Activated T-helper 2 cell treated with anti-CD3 and anti-CD28 coated beads, Interferon-gamma antibody, Interleukin-2, Interleukin-4, amounts not matched to agents 10 μg/mL and 5 μg/mL and 100 μg/mL, durations not matched to agents 14 hours and 24 hours and 36 hours (primary cell): ENCODE measurements at places on chromosomes 7 and 10. TPM values are rescaled to one million over a fixed set of nuclear protein-coding genes. Genes with fewer than 3 reads are reported as not detected.

Gene MALRD1
- total RNA-seq: not detected in 2 replicates

Gene CC2D2B
- 0.18 and 0.75 TPM in 2 replicates for total RNA-seq

DNA sequence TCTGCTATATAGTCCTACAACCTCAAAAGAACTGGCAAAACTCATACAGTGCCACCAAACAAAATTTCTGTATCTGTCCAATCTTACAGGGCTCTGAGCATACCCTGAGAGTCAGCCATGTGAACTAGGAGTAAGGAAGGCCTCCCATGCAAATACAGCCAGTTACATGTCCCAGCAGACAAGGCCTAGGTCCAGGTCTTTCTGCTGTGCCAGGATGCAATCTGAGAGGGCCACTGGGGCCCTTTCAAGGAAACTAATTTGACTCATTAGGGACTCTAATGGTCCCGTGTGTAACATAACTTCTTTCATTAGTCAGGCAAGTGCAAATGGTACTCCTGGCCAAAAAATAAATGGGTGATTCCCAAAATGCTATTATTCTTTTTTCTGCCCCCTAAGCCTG is 17.9 kb upstream of the HIBADH start:
- H3K4me3 ChIP-seq: no peak overlapping the region
- peaks cover 7% of the 10 kb centered on the region for H3K4me1 ChIP-seq
- DNase-seq: no peak
- no peaks in the 10 kb centered on the region for H3K36me3 ChIP-seq
- peaks cover 2% of the 10 kb centered on the region for H3K27me3 ChIP-seq
- H3K27ac ChIP-seq: no peak overlapping the region

DNA sequence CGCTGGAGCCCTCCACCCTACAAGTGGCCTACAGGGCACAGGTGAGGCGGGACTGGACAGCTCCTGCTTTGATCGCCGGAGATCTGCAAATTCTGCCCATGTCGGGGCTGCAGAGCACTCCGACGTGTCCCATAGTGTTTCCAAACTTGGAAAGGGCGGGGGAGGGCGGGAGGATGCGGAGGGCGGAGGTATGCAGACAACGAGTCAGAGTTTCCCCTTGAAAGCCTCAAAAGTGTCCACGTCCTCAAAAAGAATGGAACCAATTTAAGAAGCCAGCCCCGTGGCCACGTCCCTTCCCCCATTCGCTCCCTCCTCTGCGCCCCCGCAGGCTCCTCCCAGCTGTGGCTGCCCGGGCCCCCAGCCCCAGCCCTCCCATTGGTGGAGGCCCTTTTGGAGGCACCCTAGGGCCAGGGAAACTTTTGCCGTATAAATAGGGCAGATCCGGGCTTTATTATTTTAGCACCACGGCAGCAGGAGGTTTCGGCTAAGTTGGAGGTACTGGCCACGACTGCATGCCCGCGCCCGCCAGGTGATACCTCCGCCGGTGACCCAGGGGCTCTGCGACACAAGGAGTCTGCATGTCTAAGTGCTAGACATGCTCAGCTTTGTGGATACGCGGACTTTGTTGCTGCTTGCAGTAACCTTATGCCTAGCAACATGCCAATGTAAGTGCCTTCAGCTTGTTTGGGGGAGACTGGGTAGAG is at the start of gene COL1A2:
Gene COL1A2, plus strand, starts transcription at position 459 of the 704 bp plus-strand sequence. Its CDS starts 137 bp downstream, at position 596.
- peak; percentile 17 for DNase-seq
- no peaks in the 10 kb centered on the region for H3K36me3 ChIP-seq
- no peak within 1 kb of the TSS for H3K27ac ChIP-seq
- peak within 1 kb of the TSS; percentile 70 for H3K4me3 ChIP-seq

- DNase-seq: no peak
- H3K27ac ChIP-seq: no peak overlapping the region
- peaks cover 2% of the 10 kb centered on the region for H3K27me3 ChIP-seq
- no peaks in the 10 kb centered on the region for H3K4me1 ChIP-seq
- no peak overlapping the region for H3K4me3 ChIP-seq
- H3K36me3 ChIP-seq: no peaks in the 10 kb centered on the region
Observed at GRCh38 chr10:10819206-10819856, 198.3 kb upstream of the CELF2 start.

GRCh38 chr10:22723783-22724182 is 9.4 kb upstream of the PIP4K2A start:
- H3K36me3 ChIP-seq: no peaks in the 10 kb centered on the region
- no peak overlapping the region for H3K27ac ChIP-seq
- no peak overlapping the region for H3K4me3 ChIP-seq
- no peak for DNase-seq
- H3K4me1 ChIP-seq: peaks cover 2% of the 10 kb centered on the region

DNA sequence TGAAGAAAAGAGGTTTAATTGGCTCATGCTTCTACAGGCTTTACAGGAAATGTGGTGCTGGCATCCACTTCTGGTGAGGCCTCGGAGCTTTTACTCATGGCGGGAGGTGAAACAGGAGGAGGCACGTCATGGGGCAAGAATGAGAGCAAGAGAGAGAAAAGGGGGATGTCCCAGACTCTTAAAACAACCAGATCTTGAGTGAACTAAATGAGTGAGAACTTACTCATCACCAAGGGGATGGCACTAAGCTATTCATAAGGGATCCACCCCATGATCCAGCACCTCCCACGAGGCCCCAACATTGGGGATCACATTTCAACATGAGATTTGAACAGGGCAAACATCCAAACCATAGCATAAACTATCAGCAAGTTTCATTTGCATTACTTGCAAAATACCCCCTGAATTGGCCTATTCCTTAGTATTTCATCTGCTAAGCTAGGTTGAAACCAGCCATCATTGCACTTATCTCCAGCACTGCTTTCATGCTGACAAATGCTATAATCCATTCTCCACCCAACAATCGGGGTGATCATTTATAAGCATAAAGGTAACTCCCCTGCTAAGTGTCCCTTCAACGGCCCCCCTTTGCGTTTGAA is 179.0 kb downstream of the NOC3L start:
- no peak overlapping the region for H3K27ac ChIP-seq
- H3K4me3 ChIP-seq: no peak overlapping the region
- no peaks in the 10 kb centered on the region for H3K36me3 ChIP-seq
- H3K4me1 ChIP-seq: no peaks in the 10 kb centered on the region
- H3K27me3 ChIP-seq: peaks cover 2% of the 10 kb centered on the region

Gene CPA1
- not detected in 2 replicates for total RNA-seq

Gene OR2A1
- total RNA-seq: not detected in 2 replicates

Gene CALML5
- total RNA-seq: not detected in 2 replicates

- H3K4me3 ChIP-seq: no peak overlapping the region
- no peaks in the 10 kb centered on the region for H3K27me3 ChIP-seq
- no peaks in the 10 kb centered on the region for H3K4me1 ChIP-seq
- no peak overlapping the region for H3K27ac ChIP-seq
- DNase-seq: no peak
Observed at GRCh38 chr7:52741670-52742290, 293.7 kb upstream of the POM121L12 start.

GRCh38 chr7:132773527-132773956 is 197.3 kb upstream of the PLXNA4 start:
- no peak overlapping the region for H3K27ac ChIP-seq
- no peak overlapping the region for H3K4me3 ChIP-seq
- no peaks in the 10 kb centered on the region for H3K27me3 ChIP-seq
- DNase-seq: no peak
- H3K36me3 ChIP-seq: no peaks in the 10 kb centered on the region

Gene CAV2
- not detected in 2 replicates for total RNA-seq

GRCh38 chr10:128061306-128062300 is 64.6 kb downstream of the MKI67 start:
- H3K4me1 ChIP-seq: peaks cover 49% of the 10 kb centered on the region
- H3K36me3 ChIP-seq: peaks cover 68% of the 10 kb centered on the region
- H3K27ac ChIP-seq: peak overlapping the region; percentile 28

DNA sequence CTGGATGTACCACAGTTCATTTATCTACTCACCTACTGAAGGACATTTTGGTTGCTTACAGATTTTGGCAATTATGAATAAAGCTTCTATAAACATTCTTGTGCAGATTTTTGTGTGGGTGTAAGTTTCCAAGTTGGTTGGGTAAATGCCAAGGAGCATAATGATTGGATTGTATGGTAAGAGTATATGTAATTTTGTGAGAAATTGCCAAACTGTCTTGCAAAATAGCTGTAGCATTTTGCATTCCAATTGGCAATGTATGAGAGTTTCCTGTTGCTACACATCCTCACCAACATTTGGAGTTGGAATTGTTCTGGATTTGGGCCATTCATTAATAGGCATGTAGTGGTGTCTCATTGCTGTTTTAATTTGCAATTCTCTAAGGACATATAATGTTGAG is 33.9 kb upstream of the HYAL4 start:
- H3K4me3 ChIP-seq: no peak overlapping the region
- no peaks in the 10 kb centered on the region for H3K36me3 ChIP-seq
- peaks cover 5% of the 10 kb centered on the region for H3K27me3 ChIP-seq
- no peak for DNase-seq
- H3K27ac ChIP-seq: no peak overlapping the region

- H3K4me1 ChIP-seq: peaks cover 50% of the 10 kb centered on the region
- peak overlapping the region; percentile 79 for H3K27ac ChIP-seq
- no peak for DNase-seq
- H3K36me3 ChIP-seq: peaks cover 49% of the 10 kb centered on the region
- no peaks in the 10 kb centered on the region for H3K27me3 ChIP-seq
Observed at GRCh38 chr7:35819954-35820703, 19.3 kb downstream of the SEPTIN7 start.

DNA sequence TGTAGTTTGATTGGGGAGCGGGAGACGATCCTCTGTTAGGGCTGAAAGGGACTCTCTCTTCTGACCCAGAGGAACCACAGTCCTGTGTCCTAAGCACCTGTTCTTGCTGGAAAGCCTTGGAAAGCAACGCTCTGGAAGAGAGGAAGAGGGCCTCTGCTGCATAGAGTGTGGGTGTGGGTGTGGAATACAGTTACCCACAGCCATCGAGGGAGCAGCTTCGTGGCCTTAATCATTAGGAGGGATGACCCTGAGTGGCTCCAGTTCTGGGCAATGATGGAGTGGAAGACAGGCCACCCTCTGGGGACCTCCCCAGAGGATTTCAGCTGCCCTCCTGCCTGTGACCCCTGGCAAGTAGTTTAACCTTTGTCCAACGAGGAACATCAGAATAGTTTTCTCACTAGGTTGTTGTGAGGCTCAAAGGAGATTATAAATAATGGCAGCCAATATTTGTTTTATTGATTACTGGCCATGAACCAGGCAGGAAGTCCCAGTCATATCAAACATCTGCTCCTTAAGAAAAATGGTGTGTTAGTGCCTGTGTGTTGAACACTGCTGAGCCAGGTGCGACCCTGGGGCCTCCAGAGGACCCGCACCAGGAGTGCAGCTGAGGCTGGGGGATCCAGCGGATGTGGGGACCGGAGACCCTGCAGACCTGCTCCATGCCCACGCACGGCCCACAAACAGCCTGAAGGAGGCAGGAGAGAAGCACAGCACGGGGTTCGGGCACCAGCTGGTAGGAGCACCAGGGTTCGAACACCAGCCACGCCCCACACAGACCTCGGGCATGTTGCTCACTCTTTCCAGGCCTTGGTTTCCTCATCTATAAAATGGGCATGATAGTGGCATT is 35.6 kb downstream of the FAM241B start:
- H3K4me3 ChIP-seq: no peak overlapping the region
- no peak overlapping the region for H3K27ac ChIP-seq
- DNase-seq: no peak
- no peaks in the 10 kb centered on the region for H3K4me1 ChIP-seq

GRCh38 chr10:11414314-11415038 is 197.0 kb downstream of the USP6NL start:
- no peak overlapping the region for H3K27ac ChIP-seq
- peaks cover 13% of the 10 kb centered on the region for H3K27me3 ChIP-seq
- DNase-seq: no peak
- H3K36me3 ChIP-seq: no peaks in the 10 kb centered on the region
- H3K4me1 ChIP-seq: no peaks in the 10 kb centered on the region
- H3K4me3 ChIP-seq: no peak overlapping the region

Gene RPS24
- total RNA-seq: 1,733 and 1,775 TPM in 2 replicates

- no peaks in the 10 kb centered on the region for H3K4me1 ChIP-seq
- no peaks in the 10 kb centered on the region for H3K27me3 ChIP-seq
- no peak for DNase-seq
- H3K4me3 ChIP-seq: no peak overlapping the region
- H3K27ac ChIP-seq: no peak overlapping the region
Observed at GRCh38 chr10:49001870-49002672, 62.4 kb upstream of the LRRC18 start.

Gene BTBD16
- not detected in 2 replicates for total RNA-seq

GRCh38 chr10:123583639-123584418 is 82.3 kb upstream of the GPR26 start:
- H3K27me3 ChIP-seq: peaks cover 11% of the 10 kb centered on the region
- H3K4me3 ChIP-seq: no peak overlapping the region
- H3K27ac ChIP-seq: no peak overlapping the region
- no peak for DNase-seq

DNA sequence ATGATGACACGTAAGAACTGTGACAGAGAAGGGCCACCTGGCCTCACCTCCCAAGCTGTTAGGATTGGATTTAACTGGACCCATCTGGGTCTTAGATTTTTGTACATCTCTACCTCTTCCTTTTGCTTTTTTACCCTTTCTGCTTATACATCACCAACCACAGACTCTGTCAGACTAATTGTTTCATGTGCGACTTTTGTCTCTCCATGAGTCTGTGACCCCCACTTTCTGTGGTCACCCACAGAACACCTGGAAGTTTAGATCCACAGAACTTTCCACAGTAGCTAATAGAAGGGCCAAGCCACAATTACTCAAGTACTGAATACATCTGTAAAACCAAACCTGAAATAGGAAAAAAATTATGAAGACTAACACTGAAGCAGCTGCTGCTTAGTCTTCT is 23.1 kb downstream of the SEC31B start:
- peak overlapping the region; percentile 43 for H3K27ac ChIP-seq
- H3K36me3 ChIP-seq: peaks cover 72% of the 10 kb centered on the region
- H3K4me1 ChIP-seq: peaks cover 54% of the 10 kb centered on the region

Gene ANTXRL
- total RNA-seq: not detected in 2 replicates

- H3K27ac ChIP-seq: no peak overlapping the region
- H3K4me3 ChIP-seq: no peak overlapping the region
- no peaks in the 10 kb centered on the region for H3K36me3 ChIP-seq
Observed at GRCh38 chr10:77282163-77282562, 355.4 kb downstream of the KCNMA1 start.

GRCh38 chr10:103355906-103356599 is 5.1 kb upstream of the PCGF6 start:
- peaks cover 1% of the 10 kb centered on the region for H3K4me1 ChIP-seq
- no peaks in the 10 kb centered on the region for H3K36me3 ChIP-seq
- no peak overlapping the region for H3K27ac ChIP-seq
- no peaks in the 10 kb centered on the region for H3K27me3 ChIP-seq

DNA sequence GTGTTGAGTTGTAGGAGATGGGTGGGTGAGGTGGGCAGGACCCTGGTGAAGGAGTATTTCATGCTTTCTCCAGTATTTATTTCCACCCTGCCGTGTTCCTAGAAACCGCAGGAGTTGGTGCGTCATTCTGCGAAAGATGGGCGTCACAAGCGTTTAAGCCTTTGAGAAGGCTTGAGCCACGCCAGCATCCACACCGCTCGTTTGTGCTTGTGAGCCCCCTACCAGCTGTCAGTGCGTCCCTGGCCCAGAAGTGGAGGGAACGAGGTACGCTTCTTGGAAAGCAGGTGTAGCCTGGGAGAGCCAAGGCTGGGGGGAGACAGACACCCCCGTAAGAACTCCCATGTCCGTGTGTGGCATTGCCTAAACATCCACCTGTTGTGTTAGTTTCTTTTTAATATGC is 5.7 kb downstream of the AGAP3 start:
- H3K27me3 ChIP-seq: peaks cover 2% of the 10 kb centered on the region
- H3K36me3 ChIP-seq: peaks cover 4% of the 10 kb centered on the region
- H3K27ac ChIP-seq: no peak overlapping the region
